ENCODE measurements at places on chromosomes 13 and 19.
A peak's percentile ranks its signal among the peaks of the same experiment; 100 is the strongest.

DNA sequence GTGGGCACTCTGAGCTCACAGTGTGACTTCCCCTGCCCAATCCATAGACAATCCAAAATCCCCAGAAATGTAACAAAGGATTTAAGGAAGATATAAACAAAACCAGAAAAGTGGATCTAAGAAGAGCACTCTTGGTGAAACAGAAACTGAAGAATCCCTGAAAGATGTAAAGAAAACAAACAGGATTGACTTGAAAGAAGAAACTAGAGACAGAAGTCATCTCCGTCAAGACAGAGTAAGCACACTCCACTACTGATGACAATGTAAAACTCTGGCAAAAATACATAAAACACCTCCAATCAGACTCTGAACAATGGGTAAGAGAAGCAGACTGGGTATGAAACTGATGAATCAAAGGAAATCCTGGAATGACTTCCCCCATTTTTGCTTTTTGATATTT is 13.5 kb downstream of the TUBGCP3 start:
- DNase-seq: no peak

GRCh38 chr13:46184277-46184699 is 2.3 kb upstream of the LCP1 start:
- peak; percentile 93 for DNase-seq

- DNase-seq: no peak
These were observed 12.2 kb downstream of the CIC start for GRCh38 chr19:42281146-42281826.

DNA sequence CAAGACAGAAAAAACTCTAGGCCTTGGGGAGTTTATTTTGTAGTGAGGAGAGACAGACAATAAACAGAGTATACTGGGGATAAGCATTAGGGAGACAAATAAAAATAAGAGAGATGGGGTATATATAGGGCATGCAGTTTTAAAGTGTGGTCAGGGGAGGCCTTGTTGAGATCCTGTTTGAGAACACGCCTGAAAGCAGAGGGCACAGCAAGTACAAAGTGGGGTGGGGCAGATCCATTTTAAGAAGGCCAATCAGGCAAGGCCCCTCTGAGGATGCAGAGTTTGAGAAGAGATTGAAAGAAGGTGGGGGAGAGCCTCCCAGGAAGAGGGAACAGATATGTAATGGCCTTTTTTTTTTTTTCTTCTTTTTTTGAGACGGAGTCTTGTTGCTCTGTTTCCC is 2.1 kb downstream of the PPP2R1A start:
- no peak for DNase-seq

GRCh38 chr19:16001481-16002312 is 52.9 kb downstream of the OR10H4 start:
- DNase-seq: no peak

DNA sequence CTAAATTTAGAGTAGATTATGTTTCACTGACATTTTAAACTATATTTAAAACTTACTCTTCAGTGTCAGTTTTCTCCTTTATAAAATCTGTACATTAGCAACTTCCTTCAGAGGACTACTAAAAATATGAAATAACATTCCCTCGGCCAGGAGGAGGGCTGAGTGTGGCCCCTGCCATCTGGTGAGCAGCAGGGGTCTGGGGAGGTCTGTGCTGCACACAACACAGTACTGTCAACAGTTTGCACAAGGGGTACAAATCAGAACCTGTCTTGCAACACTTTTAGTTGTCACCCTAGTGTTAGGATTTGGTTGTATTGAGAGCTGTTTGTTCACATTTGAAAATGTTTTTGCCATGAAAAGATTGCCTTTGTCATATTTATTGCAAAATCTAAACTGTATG is 48.9 kb downstream of the TPP2 start:
- no peak for DNase-seq

- no peak for DNase-seq
These were observed 44.7 kb downstream of the TPT1 start for GRCh38 chr13:45296259-45296658.

GRCh38 chr19:3669947-3670795 is 30.1 kb downstream of the PIP5K1C start:
- DNase-seq: no peak

DNA sequence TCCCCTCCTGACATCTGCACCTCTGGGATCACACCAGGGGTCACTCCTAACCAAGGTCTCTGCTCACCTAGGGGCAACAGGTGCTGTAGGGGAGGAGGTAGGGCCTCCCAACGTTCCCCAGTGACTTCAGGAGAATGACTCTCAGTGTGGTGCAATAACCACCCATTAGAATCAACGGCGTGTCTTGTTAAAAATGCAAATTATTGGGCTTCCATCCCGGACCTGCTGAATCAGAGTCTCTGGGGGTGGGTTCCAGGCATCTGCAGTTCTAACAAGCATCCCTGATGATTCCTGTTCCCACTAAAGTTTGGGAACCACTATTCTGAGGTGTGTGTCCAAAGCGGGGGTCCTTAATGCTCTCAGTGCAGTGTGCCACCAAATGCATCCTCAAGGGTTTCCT is 84.6 kb downstream of the CRYL1 start:
- DNase-seq: no peak

DNA sequence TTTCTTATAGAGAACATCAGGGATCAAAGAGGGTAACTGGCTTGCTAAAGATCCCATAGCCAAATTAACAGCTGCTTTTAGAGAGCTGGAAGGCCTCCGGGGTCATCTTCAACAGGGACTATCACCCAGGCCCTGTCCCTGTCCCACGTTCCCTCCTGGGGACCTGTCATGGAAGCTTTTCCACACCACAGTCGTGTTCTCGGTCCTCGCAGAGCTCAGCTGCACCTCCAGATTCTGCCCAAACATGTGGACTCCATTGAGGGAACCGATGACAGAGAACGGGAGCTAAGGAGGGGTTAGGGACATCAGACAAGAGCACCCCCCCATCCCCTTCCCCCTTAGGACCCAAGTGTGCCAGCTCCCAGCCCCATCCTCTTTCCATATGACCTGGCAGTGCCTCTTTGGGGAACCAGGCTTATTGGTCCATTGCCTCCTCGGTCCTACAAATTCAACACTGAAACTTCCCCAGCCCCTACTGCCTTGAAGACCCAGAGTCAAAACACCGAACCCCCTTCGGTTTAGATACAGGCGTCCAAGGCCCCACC is 568 bp downstream of the FUZ start:
- DNase-seq: no peak

DNA sequence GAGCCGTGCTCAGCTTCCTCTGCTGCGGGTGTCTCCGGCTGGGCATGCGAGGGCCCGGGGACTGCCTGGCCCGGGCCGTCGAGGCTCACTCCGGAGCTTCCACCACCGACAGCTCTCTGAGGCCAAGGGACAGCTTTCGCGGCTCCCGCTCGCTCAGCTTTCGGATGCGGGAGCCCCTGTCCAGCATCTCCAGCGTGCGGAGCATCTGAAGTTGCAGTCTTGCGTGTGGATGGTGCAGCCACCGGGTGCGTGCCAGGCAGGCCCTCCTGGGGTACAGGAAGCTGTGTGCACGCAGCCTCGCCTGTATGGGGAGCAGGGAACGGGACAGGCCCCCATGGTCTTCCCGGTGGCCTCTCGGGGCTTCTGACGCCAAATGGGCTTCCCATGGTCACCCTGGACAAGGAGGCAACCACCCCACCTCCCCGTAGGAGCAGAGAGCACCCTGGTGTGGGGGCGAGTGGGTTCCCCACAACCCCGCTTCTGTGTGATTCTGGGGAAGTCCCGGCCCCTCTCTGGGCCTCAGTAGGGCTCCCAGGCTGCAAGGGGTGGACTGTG is 1.2 kb downstream of the S1PR4 start:
- DNase-seq: no peak

DNA sequence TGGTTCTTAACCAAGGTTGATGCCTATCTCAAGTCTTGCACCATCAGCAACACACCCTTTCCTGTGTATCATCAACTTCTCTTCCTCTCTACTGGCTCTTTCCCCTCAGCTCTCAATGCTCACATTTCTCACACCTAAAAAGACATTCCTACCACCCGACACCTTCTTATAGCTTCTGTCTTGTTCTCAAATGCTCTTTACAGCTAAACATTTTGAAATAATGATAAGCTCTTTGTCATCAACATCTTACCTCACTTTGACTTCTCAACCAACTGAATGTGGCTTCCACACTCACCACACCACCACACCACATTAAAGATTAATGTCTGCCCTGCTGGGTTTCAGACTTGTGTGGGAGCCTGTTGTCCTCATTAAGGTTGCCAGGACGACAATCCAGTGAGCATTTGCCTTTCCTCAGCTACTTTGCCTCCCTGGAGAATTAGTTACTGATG is 67.8 kb downstream of the RXFP2 start:
- DNase-seq: peak; percentile 19
